ENCODE measurements at places on chromosomes 7 and 10.

GRCh38 chr7:21461282-21461681, 33.4 kb downstream of the SP4 start:
- no peak overlapping the region for H3K4me3 ChIP-seq
- DNase-seq = no peak
- H3K36me3 ChIP-seq = peaks cover 2% of the 10 kb centered on the region

- no peak overlapping the region for H3K27ac ChIP-seq
- H3K27me3 ChIP-seq = no peaks in the 10 kb centered on the region
- no peak for DNase-seq
- no peaks in the 10 kb centered on the region for H3K36me3 ChIP-seq
- no peak overlapping the region for H3K4me3 ChIP-seq
These were observed 696.9 kb upstream of the NRP1 start for GRCh38 chr10:34031400-34031799.

- no peak overlapping the region for H3K27ac ChIP-seq
- peaks cover 7% of the 10 kb centered on the region for H3K36me3 ChIP-seq
- H3K4me3 ChIP-seq = no peak overlapping the region
- no peak for DNase-seq
These were observed 158.1 kb downstream of the BTAF1 start for GRCh38 chr10:92081641-92082040.

DNA sequence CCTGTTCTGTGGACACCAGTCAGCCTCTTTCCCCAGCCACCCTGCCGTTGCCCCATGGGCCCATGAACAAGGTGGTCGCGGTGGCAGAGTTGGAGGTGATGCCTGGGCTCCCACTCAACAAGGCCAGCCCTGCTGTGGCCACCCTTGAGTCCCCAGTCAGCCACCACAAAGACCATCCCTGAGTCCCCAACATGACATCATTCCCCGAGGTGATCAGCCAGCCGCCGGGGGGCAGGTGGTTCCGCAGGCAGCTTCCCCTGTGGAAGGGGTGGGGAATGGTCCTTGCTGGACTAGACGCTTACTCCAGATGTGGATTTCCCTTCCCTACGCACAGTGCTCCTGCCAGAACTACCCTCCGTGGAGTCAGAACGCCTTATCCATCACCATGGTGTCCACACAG, 271.7 kb downstream of the PTPRN2 start:
- no peaks in the 10 kb centered on the region for H3K36me3 ChIP-seq
- no peak overlapping the region for H3K4me3 ChIP-seq
- H3K4me1 ChIP-seq = no peaks in the 10 kb centered on the region
- peaks cover 2% of the 10 kb centered on the region for H3K27me3 ChIP-seq
- no peak overlapping the region for H3K27ac ChIP-seq
- no peak for DNase-seq

DNA sequence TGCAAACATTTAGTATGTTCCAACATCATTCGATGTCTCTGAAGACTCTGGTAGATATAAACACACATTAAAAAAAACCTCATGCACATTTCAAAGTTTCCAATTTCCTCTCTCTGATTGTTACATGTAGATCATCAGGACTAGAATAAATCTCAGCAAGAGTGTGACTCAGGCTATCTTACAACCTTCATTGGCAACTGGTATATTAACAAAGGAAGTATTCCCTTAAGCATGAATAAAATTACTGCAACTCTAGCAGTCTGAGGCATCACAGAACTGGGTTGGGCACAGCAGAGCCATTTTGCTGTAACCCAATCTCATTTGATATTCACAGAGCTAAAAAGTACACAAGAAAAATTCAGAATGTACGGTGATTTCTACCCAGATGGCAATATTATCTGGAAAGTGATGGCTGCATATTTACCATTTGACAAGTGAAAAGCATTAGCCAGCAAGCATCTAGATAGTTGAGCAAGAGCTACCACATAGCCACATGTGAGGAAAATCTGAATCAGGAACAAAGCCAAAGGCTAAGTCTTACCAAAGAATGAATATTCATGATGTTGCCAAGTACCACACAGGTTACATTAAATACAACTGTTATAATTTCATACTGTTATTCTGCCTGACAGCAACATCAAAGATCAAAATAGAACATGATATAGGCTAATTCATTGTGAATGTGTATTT, 232.2 kb downstream of the CRPPA start:
- H3K4me3 ChIP-seq = no peak overlapping the region
- H3K27ac ChIP-seq = no peak overlapping the region
- H3K4me1 ChIP-seq = no peaks in the 10 kb centered on the region
- H3K36me3 ChIP-seq = no peaks in the 10 kb centered on the region
- H3K27me3 ChIP-seq = no peaks in the 10 kb centered on the region
- DNase-seq = no peak

- H3K4me3 ChIP-seq = no peak overlapping the region
- H3K27me3 ChIP-seq = no peaks in the 10 kb centered on the region
- no peak for DNase-seq
These were observed 277.8 kb downstream of the EXOC4 start for GRCh38 chr7:133530682-133531081.

DNA sequence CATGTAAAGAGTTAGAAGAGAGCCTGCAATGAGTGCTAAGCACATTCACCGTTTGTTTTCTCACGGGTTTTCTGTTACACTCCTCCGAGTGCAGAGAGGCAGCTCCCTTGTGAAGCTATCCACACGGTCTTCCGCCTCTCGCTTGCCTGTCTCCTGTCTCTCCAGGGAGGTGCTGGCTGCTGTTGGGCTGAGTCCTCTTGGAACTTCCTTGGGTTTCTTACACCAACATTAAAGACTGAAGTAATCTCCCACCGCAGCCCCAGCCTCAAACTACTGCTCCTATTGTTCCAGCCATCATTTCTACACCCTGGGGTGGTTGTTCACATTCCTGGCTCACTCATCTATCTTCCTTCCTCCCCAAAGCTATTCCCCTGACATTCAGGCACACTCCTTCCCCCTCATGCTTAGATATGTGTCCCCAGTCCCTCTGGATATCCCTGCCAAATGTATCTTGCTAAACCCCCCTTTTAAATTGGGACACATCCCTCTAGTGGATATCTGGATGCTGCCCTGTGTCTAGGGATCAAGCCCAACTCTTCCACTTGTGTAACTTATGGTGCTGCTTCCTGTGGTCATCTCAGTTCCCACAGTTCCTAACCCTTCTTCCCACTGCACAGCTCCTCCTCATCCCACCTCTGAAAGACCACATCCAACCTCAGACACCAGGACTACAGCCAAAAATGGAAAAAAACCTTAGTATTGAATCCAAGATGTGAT, 14.1 kb downstream of the ESYT2 start:
- H3K36me3 ChIP-seq = no peaks in the 10 kb centered on the region
- DNase-seq = no peak
- peak overlapping the region; percentile 16 for H3K27ac ChIP-seq
- H3K27me3 ChIP-seq = no peaks in the 10 kb centered on the region

GRCh38 chr10:61272781-61273180, 180.4 kb downstream of the TMEM26 start:
- DNase-seq = no peak
- no peaks in the 10 kb centered on the region for H3K36me3 ChIP-seq

- H3K4me1 ChIP-seq = no peaks in the 10 kb centered on the region
- no peak overlapping the region for H3K4me3 ChIP-seq
- H3K27me3 ChIP-seq = peaks cover 16% of the 10 kb centered on the region
- no peak for DNase-seq
These were observed 241.9 kb upstream of the SP8 start for GRCh38 chr7:21028599-21028998.

DNA sequence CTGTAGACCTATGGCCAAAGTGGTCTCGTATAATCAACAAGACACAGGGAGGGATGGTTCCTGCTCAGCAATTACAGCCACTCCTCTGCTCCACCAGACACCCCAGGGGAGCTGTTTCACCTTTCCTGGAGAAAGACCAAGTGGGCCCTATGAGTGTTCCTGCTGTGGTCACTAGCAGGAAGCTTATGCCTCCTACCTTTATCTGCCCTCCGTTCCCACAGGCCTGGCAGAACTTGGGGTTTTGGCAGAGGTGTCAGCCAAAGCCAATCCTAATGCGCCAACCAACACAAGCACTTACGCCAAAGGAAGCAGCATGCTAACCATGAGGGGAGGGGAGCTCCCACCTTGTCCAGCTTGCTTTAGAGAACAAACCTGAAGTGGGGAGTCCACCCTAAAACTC, 31.2 kb downstream of the XPNPEP1 start:
- peak overlapping the region; percentile 75 for H3K27ac ChIP-seq
- H3K4me1 ChIP-seq = peaks cover 37% of the 10 kb centered on the region
- H3K36me3 ChIP-seq = peaks cover 45% of the 10 kb centered on the region
- DNase-seq = no peak

- H3K36me3 ChIP-seq = no peaks in the 10 kb centered on the region
- peaks cover 44% of the 10 kb centered on the region for H3K27me3 ChIP-seq
- no peak within 1 kb of the TSS for H3K27ac ChIP-seq
- peaks cover 16% of the 10 kb centered on the region for H3K4me1 ChIP-seq
These were observed at the start of gene DKK1 for GRCh38 chr10:52313933-52314821. Gene DKK1, plus strand, starts transcription at chr10:52314281. Its CDS starts 154 bp downstream, at chr10:52314435.

DNA sequence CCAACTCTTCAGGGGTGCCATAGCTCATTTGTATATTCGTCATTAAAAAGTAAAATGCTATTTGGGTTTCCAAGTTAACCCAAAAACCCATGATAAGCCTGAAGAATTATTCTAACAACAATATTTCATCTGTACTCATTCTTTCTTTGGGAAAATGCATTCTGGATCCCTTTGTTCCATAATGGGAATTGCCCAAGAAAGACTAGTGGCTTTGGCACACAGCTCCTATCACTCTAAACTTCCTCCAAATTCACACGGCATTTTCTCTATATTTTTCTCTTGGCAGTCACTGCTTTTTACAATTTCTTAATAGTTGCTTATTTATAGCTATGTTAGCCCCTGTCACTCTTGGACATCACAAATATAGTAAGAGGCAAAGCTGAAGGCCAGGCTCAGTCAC, 29.1 kb downstream of the CHCHD3 start:
- no peak for DNase-seq
- no peaks in the 10 kb centered on the region for H3K27me3 ChIP-seq
- no peak overlapping the region for H3K4me3 ChIP-seq
- H3K36me3 ChIP-seq = peaks cover 2% of the 10 kb centered on the region
- no peaks in the 10 kb centered on the region for H3K4me1 ChIP-seq

DNA sequence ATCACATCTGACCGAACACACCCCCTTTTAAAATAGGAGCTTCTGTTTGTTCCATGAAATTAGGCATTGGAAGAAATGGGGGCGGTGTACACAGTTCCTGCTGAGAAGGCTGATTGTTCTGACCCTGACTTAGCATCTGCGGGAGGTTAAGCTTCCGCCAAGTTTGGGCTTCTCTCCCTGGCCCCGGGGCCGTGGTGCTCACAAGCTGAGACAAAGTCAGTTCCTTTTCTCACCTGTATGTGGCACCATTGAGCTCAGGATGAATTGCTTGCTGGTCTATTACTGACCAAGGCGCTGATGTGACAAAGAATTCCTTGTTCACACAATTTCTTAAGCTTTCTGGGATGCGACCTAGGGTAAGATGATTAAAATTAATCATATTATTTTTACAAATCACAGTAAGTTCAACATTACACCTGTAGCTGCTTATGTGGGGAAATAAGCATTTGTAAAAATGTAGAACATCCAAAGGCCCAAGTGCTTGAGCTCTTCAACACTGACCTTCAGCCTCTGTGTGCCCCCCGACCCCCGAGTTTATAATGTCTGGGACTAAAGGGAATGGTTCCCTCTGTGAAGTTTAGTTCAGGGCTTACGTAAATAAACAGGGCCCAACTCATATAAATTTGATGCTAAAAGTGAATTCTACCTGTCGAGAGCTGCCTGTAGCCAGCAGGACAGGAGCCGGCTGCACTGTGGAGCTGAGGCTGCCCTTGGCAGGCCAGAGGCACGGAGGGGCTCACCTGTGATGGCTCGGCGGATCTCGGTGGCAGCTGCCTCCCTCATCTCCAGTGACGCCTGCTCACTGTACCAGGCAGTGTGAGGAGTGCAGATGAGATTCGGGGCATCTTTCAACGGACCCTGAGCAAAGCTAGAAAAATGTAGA, 50.8 kb downstream of the ZRANB1 start:
- H3K4me1 ChIP-seq = no peaks in the 10 kb centered on the region
- peaks cover 83% of the 10 kb centered on the region for H3K36me3 ChIP-seq
- no peak overlapping the region for H3K4me3 ChIP-seq
- no peak for DNase-seq

DNA sequence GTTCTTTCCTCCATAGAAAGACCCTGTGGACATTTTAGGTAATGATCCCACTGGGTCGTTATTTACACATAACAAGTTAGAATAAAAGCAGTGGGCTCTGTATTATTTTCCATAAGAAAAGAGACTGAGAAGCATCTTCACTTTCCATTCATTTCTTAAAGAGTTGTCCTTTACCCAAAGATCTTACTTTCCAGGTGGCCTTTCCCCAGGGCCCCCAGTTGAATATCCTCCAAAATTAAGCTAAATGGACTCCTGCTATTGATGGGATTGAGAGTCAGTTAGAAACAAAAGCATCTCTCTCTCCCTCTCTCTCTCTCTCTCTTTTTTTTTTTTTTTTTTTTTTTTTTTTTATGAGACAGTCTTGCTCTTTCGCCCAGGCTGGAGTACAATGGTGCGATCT, 224.8 kb downstream of the KIAA1217 start:
- no peak overlapping the region for H3K27ac ChIP-seq
- H3K4me1 ChIP-seq = no peaks in the 10 kb centered on the region
- H3K36me3 ChIP-seq = peaks cover 16% of the 10 kb centered on the region
- H3K4me3 ChIP-seq = no peak overlapping the region

DNA sequence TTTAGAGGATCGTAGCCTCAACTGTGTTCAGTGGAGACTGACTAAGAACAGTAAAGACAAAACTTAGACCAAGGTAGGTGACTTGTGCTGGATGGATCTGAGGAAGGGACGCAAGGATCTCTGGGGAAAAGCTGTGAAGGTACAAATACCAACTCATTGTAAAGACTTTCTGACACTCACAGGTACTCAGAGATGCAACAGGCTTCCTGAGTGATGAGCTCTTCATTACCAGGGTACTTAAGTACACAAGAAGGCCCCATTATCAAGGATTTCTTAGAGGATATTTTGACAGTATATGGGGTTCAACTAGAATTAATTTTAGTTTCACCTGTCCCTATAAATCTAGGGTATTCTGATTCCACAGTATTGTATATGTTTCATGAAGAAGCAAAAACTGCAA, 440.7 kb downstream of the PLXDC2 start:
- no peak overlapping the region for H3K27ac ChIP-seq
- H3K4me3 ChIP-seq = no peak overlapping the region
- peaks cover 12% of the 10 kb centered on the region for H3K36me3 ChIP-seq
- H3K27me3 ChIP-seq = no peaks in the 10 kb centered on the region
- DNase-seq = no peak

GRCh38 chr10:98399784-98400183, 15.2 kb downstream of the PYROXD2 start:
- DNase-seq = no peak
- no peaks in the 10 kb centered on the region for H3K27me3 ChIP-seq
- H3K4me1 ChIP-seq = peaks cover 4% of the 10 kb centered on the region
- no peak overlapping the region for H3K4me3 ChIP-seq
- peaks cover 23% of the 10 kb centered on the region for H3K36me3 ChIP-seq

GRCh38 chr10:15370856-15371701, at the start of gene FAM171A1:
Gene FAM171A1, minus strand, starts transcription at chr10:15371289. Its CDS starts 237 bp downstream, at chr10:15371052.
- no peak for DNase-seq
- peaks cover 3% of the 10 kb centered on the region for H3K4me1 ChIP-seq
- peak within 1 kb of the TSS; percentile 7 for H3K27ac ChIP-seq
